Fibroblast of villous mesenchyme (primary cell): ENCODE measurements at places on chromosomes 6 and 20.

DNA sequence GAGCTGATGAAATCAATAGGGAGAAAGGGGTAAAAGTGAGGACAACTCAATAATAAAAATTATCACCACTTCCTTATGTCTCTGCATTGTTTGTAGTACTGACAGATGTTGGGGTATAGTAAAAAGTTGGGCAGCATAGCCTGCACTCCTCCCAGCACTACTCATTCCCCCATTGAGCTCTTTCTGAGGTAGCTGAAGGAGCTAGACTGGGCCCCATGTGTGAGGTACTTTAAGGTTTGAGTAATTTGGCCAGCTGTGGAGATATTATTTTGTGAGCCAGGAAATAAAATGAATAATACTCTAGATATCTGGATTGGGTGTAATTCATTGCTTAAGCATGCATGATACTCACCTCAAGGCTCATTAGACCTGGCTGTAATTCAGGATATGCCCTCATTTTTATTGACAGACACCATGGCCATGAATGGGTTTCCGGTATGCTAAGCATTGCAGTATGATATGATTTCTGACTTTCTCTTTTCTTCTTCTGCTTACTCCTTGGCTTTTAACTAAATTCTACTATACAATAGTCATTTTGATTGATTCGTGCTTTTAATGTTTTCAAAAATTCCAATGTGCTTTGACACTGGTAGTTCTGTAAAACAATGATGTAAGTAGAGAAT is 283.9 kb upstream of the RIMS1 start:
- DNase-seq: no peak

DNA sequence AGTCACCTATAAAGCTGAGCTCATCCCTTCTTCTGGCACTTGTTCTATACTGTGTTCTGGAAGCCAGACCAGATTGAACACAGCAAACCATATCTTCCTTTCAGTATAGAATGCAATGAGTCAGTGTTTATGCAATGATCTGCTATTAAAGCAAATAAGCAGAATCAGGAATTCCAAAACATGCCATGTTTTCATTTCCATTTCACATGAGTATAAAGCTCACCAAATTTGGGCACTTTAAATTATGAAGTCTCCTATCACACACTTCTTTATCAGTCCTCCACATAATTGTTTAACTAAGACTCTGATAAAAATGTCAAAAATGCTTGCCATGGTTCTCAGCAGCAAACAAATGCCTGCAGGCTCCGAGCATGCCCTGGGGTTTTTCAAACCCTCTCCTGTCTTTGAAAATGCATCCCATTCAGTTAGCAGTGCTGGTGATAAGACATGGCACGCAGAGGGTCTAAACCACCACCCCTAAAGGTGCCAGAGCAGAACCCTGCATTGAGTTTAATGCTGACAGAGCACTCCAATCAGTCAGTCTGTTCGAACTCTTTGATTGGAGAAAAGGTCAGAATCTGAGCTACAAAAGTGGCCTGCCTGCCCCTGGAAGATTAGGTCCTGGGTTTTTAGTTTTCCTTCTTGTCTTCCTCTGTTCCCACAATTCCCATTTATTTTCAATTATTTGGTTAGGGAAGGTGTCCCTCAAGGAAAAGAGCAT is 234.1 kb downstream of the GMPR start:
- DNase-seq: peak; percentile 89

- no peak for DNase-seq
These were observed 53.6 kb downstream of the JPH2 start for GRCh38 chr20:44133424-44133823.

DNA sequence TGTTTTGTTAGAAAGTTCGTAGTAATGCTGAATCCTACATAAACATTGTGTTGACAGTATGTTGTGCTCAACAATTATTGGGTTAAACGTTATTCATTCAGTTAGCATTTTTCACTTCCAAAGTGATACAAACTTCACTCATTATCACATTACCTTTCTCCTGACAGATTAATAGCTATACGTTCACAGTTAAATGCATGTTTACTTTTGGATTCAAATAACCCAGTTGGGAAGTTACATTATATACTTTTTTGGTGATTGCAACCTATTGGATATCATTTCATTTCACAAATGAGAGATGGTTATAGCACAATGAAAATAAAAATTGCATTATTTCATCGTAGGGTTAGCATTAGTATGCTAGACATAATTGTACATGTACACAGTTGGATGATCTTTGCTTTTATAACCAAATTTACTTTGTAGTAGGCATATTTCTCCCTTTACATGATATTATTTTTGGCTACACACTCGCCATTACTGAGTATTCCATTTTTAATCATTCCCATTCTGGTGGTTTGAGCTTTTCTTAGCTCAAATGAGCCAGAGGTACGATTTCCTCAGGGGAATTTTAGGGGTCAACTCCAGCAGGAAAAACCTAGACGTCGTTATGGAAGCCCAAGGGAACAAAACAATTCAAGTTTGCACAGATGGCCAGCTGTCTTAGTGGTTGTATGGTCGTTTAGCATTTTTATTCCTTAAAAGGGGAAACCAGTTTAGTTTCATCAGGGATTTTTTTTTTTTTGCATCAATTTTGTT is 2.1 kb upstream of the HIVEP1 start:
- DNase-seq: peak; percentile 55

- peak; percentile 66 for DNase-seq
These were observed 62.0 kb upstream of the CD93 start for GRCh38 chr20:23147964-23148730.

- peak; percentile 13 for DNase-seq
These were observed 830 bp upstream of the CYP24A1 start for GRCh38 chr20:54174457-54175175.

DNA sequence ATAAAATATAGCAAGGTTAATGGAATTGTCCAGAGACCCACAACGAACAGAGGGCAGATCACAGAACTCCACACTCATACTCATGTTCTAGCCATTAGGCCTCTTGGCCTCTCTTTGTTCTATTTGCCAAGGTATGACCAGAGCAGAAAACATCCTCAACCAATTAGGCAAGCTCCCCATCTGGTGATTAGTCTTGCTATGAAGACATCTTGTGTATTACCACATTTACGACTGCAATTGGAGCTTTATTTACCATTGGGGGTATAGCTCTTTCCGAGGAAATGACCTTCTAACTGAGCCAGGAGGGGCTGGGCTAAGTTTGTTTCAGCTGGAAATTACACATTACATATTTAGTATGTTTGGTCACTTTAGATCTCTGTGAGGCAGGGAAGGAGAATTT is 593.9 kb downstream of the CD109 start:
- peak; percentile 89 for DNase-seq

- no peak for DNase-seq
These were observed 1.3 kb downstream of the RGS19 start for GRCh38 chr20:64077876-64078551.

- DNase-seq: no peak
These were observed 48.2 kb downstream of the TSHZ2 start for GRCh38 chr20:53020376-53020775.

DNA sequence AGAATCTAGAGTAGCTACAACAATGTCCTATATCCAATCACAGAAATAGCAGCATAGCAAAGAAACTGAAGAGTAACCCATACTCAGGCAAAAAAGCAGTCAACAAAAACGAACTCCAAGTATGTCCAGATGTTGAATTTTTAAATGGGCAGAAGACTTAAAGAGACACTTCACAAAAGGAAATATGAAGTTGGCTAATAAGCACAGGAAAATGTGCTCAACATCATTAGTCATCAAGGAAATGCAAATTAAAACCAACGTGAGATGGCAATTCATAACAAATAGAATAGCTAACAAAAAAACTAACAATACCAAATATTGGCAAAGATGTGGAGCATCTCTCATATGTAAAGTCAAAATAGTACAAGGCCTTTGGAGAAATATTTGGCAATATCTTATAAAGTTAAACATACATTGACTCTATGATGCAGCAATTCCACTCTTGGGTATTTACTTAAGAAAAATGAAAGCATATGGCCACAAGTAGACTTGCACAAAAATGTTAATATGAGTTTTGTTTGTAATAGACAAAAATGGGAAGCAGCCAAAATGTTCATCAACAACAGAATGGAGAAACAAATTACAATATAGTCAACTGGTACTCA is 37.7 kb downstream of the FRK start:
- DNase-seq: peak; percentile 27

- DNase-seq: no peak
These were observed 30.2 kb downstream of the EPHA7 start for GRCh38 chr6:93389192-93389591.

DNA sequence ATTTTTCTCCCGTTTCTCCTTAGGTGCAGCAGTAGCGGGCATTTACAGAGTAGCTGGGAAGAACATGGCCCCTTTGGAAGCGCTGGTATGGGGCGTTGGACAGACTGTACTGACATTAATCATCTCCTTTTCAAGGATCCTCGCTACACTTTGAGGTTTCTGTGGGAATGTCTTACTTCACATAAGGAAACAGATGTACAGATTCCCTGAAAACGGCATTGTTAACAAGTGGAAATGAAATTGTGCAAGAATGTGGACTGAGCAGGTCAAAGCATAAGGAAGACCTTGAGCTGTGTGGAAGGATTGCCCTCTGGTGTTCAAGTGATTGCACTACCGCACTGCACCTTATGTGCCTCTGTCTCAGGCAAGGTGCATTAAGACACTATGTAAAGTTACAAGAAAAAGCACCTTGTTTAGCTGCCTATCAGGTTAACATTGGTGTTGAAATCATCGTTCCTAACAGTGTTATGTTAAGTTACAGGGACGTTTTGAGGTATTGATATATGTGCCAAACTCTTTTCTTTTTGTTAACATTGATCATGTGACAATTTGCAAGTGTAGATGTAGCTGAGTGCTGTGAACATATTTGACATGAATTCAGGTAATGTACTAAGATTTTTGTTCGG is 38.0 kb downstream of the TMEM170B start:
- peak; percentile 86 for DNase-seq

DNA sequence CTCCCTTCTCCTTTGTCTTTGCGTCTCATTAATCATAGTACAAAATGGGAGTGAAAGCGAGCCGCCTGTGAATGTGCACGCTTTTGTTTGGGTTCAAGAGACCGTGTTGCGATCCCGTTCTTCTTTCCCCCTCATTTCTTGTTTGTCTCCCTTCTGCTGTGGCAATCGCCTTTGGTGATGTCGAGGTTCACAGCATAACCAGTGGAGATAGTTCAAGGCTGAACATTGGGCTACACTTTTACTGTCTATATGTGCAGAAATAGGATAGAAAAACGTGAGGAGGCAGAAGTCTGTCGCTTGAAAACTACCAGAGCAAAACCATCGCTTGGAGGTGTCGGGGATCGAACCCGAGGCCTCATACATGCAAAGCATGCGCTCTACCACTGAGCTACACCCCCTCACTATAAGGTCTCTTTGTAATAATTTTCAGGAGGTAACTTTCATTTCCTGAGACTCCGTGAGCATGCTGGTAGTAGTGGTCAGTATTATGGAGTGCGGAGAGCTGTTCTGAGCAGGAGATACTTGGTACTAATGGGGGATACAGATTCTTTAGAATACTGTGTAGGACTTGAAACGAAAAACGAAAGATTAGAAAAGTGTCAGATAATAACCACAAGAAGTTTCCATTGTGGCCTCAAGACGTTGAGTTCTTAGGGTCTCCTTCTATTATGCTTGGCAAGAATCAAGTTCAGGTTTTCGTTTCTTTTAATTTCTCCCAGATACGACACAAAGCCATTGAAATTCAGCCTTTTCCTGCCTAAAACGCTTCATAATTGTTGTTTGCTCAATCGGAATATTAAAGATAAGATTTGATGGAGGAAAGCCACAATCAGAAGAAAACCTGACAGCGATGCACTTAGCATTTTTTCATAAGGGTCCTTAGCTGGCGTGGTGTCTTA is 106.6 kb downstream of the TRIM27 start:
- DNase-seq: peak; percentile 45

- peak; percentile 53 for DNase-seq
These were observed 8.8 kb upstream of the FBXO30 start for GRCh38 chr6:145823328-145823944.

DNA sequence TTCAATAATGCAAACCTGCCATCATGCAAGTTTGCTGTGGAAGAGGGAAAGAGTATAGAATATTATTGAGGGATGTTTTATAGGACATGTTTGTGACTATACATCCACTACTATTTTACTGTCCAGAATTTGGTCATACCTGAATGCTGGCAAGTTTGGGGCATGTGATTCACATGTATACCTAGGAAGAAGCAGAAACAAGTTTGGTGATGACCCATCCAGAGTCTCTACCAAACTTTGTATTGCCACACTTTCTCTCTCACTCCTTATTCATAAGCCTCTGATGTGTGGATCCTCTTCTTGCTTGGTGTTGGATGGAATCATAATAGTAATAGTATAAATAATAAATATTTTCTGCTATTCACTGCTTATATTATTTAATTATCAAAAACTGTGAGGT is 108.5 kb upstream of the FLRT3 start:
- no peak for DNase-seq

- no peak for DNase-seq
These were observed 912 bp downstream of the IL17F start for GRCh38 chr6:52243282-52243893.

GRCh38 chr20:58695895-58696375 is 3.3 kb downstream of the NPEPL1 start:
- no peak for DNase-seq
